WTC11 (cell line): ENCODE measurements at places on chromosomes 2 and 18. TPM values are rescaled to one million over a fixed set of nuclear protein-coding genes. Genes with fewer than 3 reads are reported as not detected.

GRCh38 chr2:231800493-231801091 lies 14.3 kb downstream of the COPS7B start:
- DNase-seq, result peak; percentile 77
- H3K36me3 ChIP-seq, result peaks cover 34% of the 10 kb centered on the region
- no peak overlapping the region for H3K27ac ChIP-seq
- H3K4me3 ChIP-seq, result no peak overlapping the region

Gene FOXI3
- total RNA-seq, result 13.4 to 14.0 TPM (median 13.5 TPM) in 3 replicates

DNA sequence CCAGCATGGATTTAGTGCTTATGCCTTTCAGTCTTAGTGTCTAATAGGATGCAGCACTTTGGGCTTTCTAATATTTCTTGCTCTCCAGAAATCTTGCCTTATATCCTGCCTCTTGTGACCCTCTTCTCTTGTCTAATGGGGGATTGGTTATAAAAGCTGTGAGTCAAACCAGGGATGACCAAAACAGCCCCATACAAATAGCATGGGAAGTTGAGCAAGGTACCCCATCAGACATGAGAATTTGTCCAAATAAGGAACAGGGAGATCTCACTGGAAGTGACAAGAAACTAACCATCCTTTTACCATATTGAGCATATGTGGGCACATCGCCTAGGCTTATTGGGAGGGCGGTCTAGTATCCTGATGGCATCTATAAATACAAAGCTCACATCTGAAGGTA lies 78.8 kb upstream of the BZW1 start:
- H3K27ac ChIP-seq, result no peak overlapping the region
- no peaks in the 10 kb centered on the region for H3K36me3 ChIP-seq
- peaks cover 39% of the 10 kb centered on the region for H3K4me1 ChIP-seq

Gene NR4A2
- 0.66 to 0.69 TPM (median 0.66 TPM) in 3 replicates for total RNA-seq
